ENCODE measurements at places on chromosomes 16 and 17.

GRCh38 chr17:74214484-74215341 lies 1.3 kb downstream of the TTYH2 start:
- DNase-seq: no peak

DNA sequence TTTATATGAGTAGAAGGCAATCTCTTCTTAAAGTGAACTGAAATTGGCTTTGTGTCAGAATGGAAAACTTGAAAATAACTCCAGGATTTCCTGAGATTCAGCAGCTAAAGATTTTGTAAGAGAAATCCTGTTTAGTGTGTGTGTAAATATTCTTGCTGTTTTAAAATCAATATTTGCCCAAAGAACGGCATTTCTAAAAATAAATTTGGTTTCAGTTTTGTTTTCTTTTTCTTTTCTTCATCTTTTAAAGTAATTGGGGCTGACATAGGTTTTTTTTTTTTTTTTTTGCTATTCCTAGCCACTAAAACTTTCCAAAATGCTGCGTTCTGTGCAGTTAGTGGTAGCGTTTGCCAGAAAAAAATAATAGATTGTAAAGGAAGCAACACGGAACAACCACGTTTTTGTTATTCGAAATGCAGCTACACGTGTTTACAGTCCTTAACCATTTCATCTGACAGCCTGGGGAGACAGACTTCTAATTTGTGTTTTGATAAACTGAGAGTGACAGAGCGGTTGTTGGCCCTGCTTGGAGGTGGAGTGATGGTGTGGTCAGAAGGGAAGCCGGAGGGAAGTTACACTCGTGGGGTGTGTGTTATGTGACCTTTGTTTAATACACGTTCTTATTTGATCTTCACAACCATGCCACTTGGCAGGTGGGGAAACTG lies 21.6 kb upstream of the SMPD3 start:
- DNase-seq: no peak

GRCh38 chr16:69613378-69614154 lies 47.8 kb downstream of the NFAT5 start:
- no peak for DNase-seq

GRCh38 chr17:40705584-40705983 lies 2.0 kb upstream of the KRT24 start:
- no peak for DNase-seq

DNA sequence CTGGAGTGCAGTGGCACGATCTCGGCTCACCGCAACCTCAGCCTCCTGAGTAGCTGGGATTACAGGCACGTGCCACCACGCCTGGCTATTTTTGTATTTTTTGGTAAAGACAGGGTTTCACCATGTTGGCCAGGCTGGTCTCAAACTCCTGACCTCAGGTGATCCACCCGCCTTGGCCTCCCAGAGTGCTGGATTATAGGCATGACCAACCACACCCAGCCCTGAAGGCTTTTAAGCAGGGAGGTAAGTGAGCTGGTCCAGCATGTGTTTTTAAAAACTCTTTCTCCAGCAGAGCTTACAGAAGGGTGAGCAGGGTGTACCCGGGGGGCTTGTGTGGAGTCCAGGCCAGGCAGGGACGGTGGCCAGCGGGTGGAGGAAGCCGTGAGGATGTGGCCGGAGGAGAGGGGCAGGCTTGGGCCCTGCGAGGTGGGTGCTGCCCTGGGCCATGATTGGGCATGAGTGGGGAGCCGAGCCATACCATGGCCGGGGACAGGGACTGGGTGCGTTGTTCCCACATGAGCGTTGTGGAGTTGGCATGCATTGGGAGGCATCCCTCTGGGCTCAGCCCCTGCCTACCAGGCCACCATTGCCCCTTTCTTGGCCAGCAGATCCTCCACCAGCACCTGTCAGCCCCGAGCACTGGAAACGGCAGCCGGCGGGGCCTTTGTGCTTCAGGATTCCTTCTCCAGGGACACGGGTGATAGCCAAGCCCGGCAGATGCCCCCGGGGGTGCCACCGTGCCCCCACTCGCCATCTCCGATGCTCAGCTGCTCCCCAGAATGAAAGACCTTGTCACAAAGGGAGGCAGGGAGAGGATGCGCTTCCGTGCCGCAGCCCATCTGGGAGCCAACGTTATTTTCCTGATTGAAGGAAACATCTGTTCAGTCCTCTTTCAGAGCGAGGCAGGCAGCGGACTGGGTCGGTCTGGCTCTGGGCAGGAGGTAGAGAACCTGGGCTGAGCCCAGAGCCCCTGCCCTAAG lies 64.5 kb downstream of the RAI1 start:
- no peak for DNase-seq
